ENCODE measurements at places on chromosomes 6 and 20. TPM values are rescaled to one million over a fixed set of nuclear protein-coding genes. Genes with fewer than 3 reads are reported as not detected.

DNA sequence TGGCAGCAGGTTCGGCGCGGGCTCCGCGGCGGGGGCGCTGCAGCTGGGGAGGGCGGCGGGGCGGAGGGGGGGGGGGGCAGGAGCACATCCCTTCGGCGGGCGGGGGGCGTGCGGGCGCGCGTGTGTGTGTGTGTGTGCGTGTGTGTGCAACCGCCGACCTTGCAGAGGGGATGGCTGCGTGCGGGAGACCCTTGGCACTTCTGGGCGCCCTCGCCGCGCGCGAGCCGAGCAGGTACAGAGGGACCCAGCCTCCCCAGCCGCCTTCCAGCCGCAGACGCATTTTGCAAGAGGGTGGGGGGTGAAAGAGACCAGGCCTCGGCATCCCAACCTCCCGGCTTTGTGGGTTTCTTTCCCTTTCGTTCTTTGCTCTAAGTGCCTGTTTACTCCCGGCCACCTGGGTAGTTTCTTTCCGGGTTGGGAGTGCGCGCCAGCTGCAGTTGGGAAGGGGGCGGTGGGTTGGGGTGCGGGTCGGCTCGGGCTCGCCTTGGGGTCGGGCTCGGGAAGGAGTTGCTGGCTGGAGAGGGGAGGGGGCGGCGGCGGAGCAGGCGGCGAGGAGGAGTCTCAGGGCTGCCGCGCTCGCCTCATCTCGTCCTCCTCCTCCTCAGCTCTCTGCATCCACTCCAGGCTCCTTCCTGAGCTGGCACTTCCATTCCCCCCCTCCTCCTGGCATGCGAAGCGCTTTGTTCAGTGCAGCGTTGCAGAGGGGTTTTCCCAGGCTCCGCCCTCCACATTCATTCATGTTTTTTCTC is 620 bp downstream of the HIVEP1 start:
- peak; percentile 81 for DNase-seq

- DNase-seq, result peak; percentile 91
Measured at GRCh38 chr20:62642051-62642665, at the start of gene SLCO4A1. Gene SLCO4A1 (plus strand): TSS chr20:62642503. CDS start chr20:62656455, 13,952 bp downstream.

- no peak for DNase-seq
Measured at GRCh38 chr20:47981222-47981621, 195.9 kb upstream of the SULF2 start.

TRIM27 gene
- total RNA-seq, result 18.5 TPM

DNA sequence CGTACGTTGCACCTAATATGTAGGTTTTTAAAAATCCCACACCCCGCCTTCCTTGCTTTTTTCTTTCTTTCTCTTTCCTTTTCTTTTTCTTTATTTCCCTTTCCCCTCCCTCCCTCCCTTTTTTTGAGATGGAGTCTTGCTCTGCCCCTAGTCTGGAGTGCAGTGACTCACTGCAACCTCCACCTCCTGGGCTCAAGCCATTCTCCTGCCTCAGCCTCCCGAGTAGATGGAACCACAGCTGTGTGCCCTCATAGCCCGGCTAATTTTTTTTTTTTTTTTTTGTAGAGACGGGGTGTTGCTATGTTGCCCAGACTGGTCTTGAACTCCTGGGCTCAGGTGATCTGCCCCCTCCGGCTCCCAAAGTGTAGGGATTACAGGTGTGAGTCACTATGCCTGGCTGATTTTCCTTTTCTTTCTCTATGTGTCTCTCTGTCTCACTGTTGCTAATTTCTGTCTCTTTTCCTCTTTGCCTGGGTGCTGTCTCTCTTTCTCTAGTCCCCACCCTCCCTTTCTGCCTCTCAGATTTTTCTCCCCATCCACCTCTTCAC is 61.2 kb downstream of the SRC start:
- no peak for DNase-seq

- DNase-seq, result no peak
Measured at GRCh38 chr6:105193647-105194046, 13.8 kb upstream of the POPDC3 start.

DNA sequence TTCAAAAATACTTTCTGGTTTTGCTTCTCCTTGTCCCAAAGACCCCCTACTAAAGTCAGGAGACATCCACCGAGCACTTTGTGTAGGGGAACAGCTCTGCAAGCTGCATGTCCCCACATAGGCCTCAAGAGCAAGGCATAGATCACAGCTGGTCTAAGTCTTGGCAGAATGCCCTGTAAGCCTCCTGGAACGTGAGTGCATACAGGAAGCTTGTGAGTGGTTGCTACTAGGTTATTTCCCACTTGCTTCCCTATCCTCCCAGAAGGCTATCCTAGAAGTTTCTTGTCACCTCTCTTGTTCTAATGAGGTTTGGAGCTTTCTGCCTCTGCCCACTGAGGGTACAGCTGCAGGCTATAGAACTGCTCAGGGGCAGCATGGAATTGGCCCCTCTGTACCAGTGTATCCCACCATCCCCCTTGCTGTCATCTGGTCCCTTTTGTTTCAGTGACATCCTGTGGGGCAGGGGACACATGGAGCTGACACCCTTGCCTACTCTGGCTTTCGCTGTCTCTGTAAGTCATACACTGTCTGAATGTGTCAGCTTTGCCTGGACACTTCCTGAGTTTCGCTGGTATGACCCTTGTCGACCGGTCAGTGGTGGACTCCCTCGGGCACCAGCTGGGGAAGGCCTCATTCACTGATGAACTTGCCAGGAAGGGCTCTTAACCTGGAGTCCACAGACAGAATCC is 35.6 kb upstream of the KCNK16 start:
- DNase-seq, result no peak

GRCh38 chr6:14310960-14311359 is 193.4 kb downstream of the CD83 start:
- DNase-seq, result no peak
